ENCODE measurements at places on chromosomes 5 and 9.

DNA sequence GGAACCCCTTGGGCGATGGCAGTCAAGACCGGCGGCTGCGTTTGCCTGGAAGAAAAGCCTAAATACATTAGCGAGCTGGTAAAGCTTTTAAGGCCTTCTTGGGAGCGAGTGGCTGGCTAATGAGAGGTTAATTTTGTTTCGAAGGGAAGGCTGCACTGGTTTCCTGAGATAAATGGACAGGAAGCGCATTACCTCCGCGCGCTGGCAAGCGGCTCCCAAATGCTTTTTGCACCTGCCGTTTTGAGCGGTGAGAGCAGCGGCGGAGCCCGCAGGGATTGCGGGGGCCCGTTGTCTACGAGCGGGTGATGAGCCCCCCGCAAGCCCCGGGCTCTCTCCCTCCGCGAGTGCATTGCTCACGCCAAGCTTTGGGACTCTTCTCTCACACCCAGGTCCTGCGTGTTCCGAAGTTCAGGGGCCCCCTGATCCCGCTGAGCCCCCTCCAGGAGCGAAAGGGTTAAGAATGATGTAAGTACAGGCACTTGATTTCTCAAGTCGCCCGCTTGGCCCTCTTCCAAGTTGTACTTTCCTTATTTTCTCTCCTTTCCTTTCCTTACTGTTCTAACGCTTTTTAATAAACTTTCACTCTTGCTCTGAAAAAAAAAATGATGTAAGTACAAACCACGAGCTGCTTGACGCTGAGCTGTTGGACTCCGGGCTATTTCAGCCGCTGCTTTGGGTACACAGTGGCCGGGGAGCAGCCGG, 3.1 kb upstream of the RGMB start:
- DNase-seq = peak; percentile 20

DNA sequence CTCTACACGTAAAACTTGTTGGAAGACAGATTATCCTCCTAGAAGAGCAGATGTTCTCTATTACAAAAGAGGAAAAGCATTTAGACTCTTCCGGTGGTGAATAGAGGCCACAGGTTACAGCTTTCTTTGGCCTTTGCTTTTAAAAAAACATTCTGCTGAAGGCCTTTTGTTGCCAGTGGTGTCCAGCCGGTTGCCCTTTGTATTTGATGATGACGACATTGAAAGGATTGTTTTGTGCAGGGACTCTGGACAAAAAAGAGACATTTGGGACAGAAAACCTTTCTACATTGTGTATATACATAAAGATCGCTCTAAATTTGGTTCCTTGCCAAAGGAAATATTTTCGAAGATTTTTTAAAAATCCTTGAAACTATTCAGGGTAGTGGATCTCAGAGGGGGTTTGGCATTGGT, 180.3 kb downstream of the C9orf152 start:
- no peak for DNase-seq

GRCh38 chr9:92769286-92769685, 4.7 kb upstream of the BICD2 start:
- DNase-seq = no peak

- DNase-seq = peak; percentile 97
Measured at GRCh38 chr5:174724484-174725260, at the start of gene MSX2. Gene MSX2 (plus strand): TSS chr5:174724582. CDS start chr5:174724660, 78 bp downstream.

DNA sequence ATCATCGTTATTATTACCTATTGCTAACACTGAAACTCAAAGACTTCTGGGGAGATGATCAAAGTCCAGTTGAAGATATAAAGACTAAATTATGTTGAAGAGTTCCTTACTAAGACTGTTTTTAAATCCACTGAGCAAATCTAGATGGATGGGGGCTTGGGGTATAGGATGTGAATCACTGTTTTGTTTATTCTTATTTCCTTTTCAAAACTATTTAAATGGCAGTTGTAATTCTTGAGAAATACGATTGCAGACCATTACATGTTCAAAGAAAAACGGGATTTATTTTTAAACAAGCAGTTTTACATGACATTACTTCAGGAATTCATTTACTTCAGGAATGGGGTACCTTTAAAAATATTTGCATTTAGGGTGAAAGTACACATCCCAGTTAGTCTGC, 4.3 kb downstream of the RASGRF2 start:
- DNase-seq = no peak

DNA sequence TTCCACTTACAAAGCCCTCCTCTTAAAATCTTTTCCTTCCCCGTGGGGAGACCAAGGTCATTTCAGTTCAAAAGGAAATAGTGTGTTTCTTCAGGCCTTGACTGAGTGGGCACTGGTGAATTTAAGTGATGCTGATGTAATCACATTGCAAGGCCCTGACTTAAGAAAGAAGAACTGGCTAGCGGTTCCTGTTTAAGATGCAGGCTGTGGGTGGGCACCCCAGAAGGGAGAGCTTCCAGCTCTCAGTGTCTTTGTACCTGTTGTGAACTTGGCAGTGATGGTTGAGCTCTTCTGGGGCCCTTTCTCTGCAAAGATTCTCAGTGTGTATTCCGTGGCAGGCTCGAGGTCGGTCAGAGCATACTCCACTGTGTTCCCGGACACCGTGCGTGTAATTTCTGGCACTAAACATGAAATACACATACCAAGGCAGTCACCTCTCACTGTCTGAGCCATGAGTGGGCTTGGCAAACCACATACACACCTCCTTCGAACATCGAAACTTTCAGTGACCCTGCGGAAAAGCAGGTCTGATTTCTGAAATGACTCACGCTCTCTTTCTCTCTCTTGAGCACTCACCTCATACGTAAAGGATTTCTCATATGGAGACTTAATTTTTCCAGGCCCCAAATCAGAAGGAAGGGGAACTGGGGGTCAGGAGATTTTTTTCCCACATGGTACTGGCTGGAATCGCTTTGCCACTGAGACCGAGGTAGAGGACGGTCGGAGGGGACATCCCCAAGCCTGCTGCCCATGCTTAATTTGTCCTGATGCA, 81.9 kb downstream of the TNC start:
- DNase-seq = peak; percentile 16

Measured in urothelium cell line (cell line).